ENCODE measurements at places on chromosomes 2 and 18.

- DNase-seq: no peak
These were observed 135.8 kb upstream of the GPC1 start for GRCh38 chr2:240299710-240300068.

DNA sequence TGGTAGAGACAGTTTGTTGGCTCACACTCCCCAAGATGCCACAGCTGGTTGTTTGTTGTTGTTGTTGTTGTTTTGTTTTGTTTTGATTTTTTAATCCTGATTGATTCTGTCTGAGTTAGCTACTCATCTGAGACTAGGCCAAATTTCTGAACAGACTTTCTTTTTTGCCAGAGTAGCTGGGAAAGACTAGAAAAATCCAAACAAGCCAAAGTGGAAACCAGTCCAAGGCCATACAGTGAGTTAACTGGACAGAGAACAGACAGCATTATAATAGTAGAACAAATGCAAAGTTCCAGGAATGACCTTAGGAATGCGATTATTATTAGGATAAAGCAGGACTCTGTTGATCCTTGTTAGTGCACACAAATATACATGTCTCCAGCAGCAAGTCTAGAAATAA, 43.8 kb upstream of the CYP26B1 start:
- no peak for DNase-seq

DNA sequence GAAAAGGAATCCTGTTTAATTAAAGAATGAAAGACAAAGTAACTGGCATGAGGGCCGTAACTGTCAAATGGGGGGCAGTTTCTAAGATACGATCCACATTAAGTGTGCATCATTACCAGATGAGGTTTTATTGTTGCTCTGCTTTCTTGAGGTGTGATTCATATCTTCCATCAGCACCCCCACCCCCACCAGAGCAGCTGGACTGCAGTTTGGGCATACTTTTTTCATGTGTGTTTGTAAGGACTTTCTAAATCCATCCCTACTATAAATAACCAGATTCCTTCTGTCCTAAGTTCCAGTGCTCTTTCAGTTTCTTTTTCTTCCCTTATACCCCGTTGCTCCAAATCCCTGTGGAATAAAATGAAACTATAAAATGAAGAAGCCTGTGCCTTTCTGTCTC, 142.1 kb downstream of the CDCA7 start:
- no peak for DNase-seq

- DNase-seq: no peak
These were observed 2.3 kb downstream of the SLC3A1 start for GRCh38 chr2:44277541-44277940.

GRCh38 chr2:176967911-176968450, 244.6 kb upstream of the HNRNPA3 start:
- DNase-seq: no peak

- DNase-seq: no peak
These were observed 16.5 kb upstream of the PRLH start for GRCh38 chr2:237549643-237550415.

DNA sequence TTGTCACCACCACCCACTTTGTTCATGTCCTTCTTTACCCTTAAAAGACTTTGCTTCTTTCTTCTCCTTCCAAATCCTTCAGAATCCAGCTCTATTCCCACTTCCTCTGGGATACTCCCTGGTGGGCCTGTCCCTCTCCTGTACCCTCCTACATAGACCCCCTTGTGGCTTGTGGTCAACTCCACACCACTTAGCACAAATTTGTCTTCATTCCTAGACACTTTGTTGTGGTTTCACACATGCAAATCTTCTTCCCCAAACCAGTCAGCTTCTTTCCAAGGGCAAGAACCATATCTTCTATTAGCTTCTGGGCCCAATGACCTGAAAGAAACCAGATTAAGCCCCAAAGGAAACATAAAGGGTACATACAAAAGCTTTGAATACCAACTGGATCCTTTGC, 342.4 kb downstream of the TNS1 start:
- DNase-seq: no peak

DNA sequence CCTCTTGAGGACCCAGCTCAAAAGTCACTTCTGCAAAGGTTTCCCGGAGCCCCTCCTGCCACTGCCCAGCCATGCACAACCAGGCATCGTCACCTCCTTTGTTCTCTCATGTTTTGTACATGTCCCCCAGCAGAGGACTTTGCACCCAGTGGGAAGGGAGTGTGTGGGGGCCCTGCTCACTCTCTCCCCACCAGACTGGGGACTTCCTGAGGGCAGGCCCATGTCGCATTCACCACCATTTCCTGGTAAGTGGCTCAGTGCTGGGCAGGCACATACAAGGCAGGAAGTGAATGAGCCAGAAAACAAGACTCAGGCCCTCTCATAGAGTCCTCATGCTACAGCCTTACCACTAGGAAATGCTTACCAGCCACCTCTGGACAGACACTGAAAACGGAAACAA, 18.9 kb downstream of the MRPL35 start:
- no peak for DNase-seq

DNA sequence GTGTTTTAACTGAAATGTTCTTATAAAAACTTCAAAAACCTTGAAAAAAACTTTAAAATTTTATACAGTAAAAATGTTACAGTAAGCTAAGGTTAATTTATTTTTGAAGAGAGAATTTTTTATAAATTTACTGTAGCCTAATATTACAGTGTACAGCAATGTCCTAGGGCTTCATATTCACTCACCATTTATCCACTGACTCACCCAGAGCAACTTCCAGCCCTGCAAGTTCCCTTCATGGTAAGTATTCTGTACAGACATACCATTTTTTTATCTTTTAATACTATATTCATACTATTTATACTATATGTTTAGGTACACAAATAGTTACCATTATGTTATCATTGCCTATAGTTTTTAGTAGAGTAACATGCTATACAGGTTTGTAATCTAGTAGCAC, 396.7 kb upstream of the MMADHC start:
- DNase-seq: no peak

- no peak for DNase-seq
These were observed 5.9 kb downstream of the CCDC121 start for GRCh38 chr2:27622921-27623384.

DNA sequence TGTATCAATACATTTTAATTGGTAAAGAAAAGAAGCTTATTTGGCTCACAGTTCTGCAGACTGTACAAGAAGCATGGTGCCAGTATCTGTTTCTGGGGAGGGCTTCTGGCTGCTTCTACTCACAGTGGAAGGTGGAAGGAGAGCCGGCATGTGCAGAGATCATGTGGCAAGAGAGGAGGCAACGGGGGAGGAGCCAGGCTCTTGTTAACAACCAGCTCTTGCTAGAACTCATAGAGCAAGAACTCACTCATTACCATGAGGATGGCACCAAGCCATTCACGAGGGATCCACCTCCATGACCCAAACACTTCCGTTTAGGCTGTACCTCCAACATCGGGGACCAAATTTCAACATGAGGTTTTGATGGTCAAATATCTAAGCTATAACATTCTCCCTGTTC, 7.5 kb downstream of the PARD6G start:
- DNase-seq: no peak

DNA sequence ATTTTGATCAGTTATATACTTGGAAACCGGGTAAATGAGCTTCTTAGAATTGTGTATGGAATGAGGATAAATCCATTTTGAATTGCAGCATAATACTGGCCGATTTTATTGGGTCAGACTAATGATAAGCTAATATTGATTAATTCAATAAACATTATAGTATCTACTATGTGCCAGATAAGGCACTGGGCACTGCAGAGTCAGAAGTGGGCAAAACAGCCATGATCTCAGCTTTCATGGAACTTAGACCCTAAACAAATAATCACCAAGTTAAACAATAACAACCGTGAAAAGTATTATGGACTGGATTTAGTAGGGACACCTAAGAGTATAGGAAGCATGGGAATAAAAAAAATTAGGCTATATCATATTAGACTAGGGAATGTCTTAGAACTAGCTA, 297.0 kb upstream of the PKDCC start:
- no peak for DNase-seq

DNA sequence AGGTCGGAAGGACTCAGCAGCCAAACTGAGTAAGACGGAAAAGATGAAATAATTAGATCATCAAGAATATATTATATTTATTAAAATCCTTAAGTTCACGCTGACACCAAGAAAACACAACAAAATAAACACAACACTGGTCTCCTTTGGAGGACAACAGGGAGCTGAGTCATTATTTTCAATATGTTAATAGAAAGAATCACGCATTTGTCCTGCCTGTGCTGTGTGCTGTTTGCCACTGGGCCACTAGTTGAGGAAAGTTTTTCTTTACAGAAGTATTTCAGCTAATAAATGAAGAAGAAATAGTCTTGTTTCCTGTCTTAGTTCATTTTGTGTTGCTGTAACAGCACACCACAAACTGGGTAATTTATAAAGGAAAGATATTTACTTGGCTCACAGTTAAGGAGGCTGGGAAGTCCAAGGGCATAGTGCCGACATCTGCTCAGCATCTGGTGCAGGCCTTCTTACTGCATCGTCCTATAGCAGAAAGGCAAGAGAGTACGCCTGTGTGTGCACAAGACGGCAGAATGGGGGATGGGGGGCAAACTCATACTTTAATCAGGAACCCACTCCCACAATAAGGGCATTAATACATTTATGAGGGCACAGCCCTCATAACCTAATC, 88.0 kb downstream of the TCF7L1 start:
- DNase-seq: no peak

- DNase-seq: peak; percentile 10
These were observed 244.7 kb downstream of the NBAS start for GRCh38 chr2:15316370-15316814.

DNA sequence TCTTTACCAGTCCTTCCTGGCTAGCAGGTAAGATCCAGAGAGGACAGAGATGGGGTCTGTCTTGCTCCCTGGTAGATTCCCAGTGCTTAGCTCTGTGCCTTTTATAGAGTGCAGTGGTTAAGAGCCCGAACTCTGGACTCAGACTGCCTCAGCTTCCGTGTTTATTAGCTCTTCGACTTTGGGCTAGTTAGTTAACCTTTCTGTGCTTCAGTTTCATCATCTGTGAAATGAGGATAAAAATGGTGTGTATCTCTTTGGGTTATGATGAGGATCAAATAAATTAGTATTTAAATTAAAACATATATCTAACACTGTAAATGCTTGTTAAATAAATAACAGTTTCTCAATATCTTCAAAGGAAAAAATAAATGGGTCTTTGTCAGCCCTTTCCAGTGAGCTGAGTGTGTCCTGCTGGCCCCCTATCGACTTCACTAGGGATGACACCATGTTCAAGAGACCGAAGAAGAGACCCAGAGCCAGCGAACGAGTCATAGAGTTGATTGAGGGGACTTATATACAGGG, 38.2 kb downstream of the CERS6 start:
- no peak for DNase-seq

DNA sequence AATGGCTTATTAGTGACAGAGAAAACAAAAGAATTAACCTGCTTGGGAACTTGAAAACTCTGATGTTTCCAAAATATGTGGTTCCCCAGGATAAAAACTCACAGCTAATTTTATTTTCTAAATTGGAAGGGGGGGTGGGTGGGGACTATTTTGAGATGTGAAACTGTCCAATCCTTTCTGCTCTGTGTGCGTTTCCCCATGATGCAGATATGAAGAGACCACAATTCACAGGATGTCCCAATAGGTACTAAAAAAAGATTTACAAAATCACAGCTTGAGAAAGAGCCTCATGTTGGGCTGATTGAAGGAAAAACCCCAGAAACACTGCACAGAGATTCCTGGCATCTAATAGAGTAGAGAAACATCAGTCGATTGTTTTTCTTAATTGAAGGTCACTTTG, 273.2 kb downstream of the ARHGAP15 start:
- DNase-seq: no peak

DNA sequence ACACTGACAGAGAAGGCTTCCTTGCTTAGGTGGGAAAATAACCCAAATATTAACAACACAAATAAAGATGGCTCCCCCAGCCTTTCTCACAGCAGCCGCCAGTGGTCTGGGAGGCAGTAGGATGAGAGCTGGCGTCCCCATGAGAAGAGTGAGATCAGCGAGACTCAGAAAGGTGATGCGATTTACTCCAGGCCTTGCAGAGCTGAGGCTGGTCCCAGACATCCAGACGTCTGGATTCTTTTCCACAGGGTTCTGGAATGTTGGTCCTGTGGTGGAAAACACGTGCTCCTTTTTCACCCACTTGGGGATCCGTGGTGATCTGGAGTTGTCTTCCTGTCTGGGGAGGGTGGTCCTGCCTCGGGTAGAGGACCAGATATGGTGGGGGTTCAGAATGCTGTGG, 190.6 kb downstream of the CTIF start:
- no peak for DNase-seq

- DNase-seq: no peak
These were observed 238.1 kb downstream of the LPIN1 start for GRCh38 chr2:11984316-11985158.

- no peak for DNase-seq
These were observed 397.2 kb upstream of the FANCL start for GRCh38 chr2:58638256-58638805.

DNA sequence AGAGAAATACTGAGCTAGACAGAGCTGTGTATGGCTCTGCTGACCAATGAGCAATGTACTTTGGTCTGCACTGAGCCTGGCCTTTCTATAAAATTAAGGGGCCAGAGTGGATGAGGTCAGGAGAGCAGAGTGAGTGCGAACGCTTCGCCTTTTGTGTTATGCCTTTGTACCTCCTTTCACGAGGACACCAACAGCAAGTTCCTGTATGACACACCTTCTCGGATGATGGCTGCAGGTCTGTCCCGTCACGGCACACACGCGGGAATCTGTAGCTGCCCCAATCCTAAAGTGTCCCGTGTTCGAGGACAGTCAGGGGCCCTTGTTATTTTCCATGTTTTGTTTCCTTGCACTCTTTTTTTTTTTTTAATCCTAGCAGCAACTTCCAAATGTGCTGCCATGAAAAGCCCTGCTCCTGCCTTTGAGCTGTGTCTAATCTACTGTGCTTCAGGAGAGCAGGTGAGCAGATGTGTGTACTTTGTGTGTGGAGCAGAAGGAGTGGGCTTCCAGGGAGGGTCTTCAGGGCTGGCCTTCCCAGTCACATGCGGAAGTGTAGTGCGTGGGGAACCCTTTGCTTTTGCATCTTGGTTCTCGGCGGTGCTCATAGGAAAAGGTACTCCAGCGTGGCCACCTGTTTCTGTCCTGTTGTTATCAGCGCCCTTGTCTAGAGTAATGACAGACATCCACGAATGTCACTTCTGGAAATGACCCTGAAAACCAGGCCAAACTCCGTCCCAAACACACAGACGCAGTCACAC, 213.2 kb downstream of the NDUFA10 start:
- no peak for DNase-seq

- DNase-seq: no peak
These were observed 1705.5 kb upstream of the PIK3C3 start for GRCh38 chr18:40249390-40250080.

DNA sequence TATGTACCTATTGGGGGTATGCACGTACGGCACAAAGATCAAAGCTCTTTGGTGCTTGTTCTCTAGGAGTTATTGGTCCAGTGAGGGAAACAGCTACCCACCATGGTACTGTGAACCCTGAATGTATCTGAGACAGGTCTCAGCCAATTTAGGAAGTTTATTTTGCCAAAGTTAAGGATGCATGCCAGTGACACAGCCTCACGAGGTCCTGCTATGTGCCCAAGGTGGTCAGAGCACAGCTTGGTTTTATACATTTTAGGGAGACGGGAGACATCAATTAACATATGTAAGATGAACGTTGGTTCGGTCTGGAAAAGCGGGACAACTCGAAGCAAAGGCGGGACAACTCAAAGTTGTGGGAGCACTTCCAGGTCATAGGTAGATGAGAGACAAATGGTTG, 75.8 kb downstream of the SOWAHC start:
- DNase-seq: no peak

All from stimulated activated CD8-positive, alpha-beta memory T cell treated with anti-CD3 and anti-CD28 coated beads, Interleukin-7, amount 100 ng/mL, for 48 hours (primary cell).